Tracheal epithelial cell (primary cell): ENCODE measurements at places on chromosomes 2 and 18. TPM values are rescaled to one million over a fixed set of nuclear protein-coding genes. Genes with fewer than 3 reads are reported as not detected.

The GULP1 gene
- 40.1 and 62.7 TPM in 2 replicates for total RNA-seq

The LAMA3 gene
- total RNA-seq: 582 and 598 TPM in 2 replicates

The TNS1 gene
- 0.64 and 12.0 TPM in 2 replicates for total RNA-seq

The MATN3 gene
- total RNA-seq: 0.85 and 1.9 TPM in 2 replicates

The HOXD3 gene
- 0.72 TPM in 1 of 2 replicates, not detected in the other for total RNA-seq

The LIMS2 gene
- total RNA-seq: under 0.01 TPM in 1 of 2 replicates, not detected in the other

The BOK gene
- 27.5 and 48.2 TPM in 2 replicates for total RNA-seq

The LDAH gene
- total RNA-seq: 12.1 and 12.8 TPM in 2 replicates

The SULT1C4 gene
- 4.8 TPM in 1 of 2 replicates, not detected in the other for total RNA-seq

The VWC2L gene
- total RNA-seq: not detected in 2 replicates

The RAB17 gene
- total RNA-seq: 2.1 and 3.1 TPM in 2 replicates
